ENCODE measurements at places on chromosomes 1 and 21.

GRCh38 chr1:171868217-171868803 is 27.0 kb downstream of the DNM3 start:
- DNase-seq = no peak

- DNase-seq = no peak
These were observed 40.9 kb downstream of the ELK4 start for GRCh38 chr1:205590777-205591513.

DNA sequence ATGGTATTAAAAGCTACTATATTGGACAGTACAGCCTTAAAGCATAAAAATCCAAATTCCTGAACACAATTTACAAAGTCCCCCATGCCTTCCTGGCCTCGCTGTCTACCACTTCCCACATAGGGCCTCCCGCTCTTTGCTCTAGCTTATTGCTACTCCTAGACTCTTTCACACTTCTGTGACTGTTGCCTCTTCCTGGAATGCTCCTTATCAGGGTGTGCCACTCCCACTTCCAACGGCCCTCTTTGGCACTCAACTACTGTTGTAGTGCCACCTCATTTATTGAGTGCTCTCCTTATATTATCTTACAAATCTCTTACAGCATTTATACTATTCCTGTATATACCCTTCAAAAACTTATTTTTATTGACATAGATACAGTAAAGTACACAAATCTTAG is 4.8 kb downstream of the SARS1 start:
- no peak for DNase-seq

GRCh38 chr1:4561205-4561604 is 93.2 kb upstream of the AJAP1 start:
- no peak for DNase-seq

GRCh38 chr21:36297938-36298572 is 21.9 kb upstream of the MORC3 start:
- DNase-seq = peak; percentile 60

GRCh38 chr1:160576884-160577283 is 2.4 kb downstream of the CD84 start:
- DNase-seq = no peak

DNA sequence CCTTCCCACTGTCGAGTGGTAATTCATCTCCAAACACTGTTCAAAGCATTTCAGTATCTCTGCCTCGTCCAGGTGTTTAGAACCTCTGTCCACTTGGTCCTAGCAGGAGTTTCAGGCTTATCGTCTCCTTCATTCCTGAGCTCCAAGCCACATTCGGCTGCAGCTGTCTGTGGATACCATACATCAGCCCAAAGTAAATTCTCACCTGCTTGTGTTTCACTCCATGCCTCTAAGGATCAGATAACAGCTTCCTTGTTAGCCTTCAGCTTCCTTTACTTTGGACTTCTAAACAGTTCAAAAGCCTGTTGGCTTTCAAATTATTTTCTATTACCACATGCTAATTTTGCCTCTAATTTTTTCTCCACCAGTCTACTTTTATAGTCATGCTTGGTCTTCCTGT is 219.0 kb upstream of the L1TD1 start:
- DNase-seq = no peak

GRCh38 chr1:201064806-201065205 is 41.3 kb upstream of the KIF21B start:
- DNase-seq = no peak

DNA sequence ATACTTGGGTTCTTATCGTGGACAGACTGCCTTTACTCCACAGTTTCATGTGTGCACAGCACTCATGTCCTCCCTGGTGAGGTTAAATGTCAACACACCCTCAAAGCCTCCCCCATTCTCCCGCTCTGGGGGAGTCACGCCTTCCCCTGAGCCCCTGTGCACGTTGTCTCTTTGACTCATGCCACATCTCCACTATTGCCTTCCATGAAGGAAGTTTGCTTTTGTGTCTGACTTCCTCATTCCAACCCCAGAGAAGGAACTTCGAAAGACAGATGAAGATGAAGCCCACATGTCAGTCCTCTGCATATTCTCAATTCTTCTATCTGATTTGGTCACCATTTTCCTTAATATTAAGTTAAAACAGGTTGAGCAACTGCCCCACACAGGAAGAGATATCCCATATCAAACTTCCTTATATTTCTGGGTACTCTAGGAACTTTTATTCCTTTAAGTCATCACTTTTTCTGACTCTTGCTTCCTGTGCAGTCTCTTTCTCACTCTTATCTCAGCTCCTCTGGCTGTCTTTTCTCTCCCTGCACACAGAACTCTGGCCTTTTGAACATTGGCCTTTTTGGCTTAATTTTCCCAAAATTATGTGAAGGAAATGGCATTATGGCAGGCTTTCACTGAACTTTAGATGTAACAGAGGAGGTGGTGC is 41.5 kb downstream of the C4BPA start:
- DNase-seq = peak; percentile 19

DNA sequence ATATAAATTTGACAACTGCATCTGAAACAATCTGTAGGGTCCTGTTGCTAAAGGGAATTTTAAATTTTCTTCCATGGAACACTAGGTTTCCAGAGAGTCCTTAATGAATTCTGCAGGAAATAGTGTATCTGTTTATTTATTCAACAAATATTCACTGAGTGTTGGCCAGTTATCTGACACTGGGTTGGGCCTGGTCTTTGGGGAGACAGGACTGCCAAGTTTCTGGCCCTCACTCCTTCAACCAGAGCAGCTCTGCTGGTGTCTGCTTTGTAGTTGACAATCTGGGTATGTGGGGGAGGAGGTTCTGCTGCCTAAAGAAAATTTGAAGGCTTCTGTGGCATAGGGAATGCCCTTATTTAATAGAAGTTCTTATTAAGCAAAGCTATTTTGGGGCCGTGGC is 26.1 kb upstream of the HUNK start:
- DNase-seq = no peak

- DNase-seq = peak; percentile 36
These were observed at the start of gene NADK for GRCh38 chr1:1777950-1778662. NADK (minus strand) TSS chr1:1778470; CDS start chr1:1765406, 13,064 bp downstream.

- no peak for DNase-seq
These were observed 93.6 kb downstream of the CRYAA start for GRCh38 chr21:43262427-43262826.
